ENCODE measurements at places on chromosomes 7 and 10.

GRCh38 chr10:8278099-8278498, 223.6 kb downstream of the GATA3 start:
- no peak for DNase-seq

- no peak for DNase-seq
Observed at GRCh38 chr10:124283949-124284250, 134.8 kb downstream of the OAT start.

GRCh38 chr7:97503367-97504094, 228.4 kb upstream of the TAC1 start:
- no peak for DNase-seq

DNA sequence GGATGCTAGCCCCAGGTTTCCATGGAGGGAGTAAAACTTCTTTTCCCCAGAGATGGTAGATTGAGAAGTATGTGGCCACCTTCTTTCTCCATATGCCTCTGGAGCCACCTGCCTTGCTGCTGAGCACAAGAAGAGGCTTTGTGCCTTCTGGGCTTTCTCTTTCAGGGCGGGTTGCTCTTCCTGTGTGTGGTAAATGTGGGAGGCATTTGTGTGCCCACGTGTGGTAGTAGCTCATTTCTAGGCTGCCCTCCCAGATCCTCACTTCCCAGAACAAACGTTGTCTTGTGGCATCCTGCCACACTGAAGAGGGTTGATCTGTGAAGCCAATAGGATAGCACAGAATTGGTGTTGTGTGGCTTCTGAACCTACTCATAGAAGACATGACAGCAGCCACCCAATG, 342.0 kb upstream of the PODXL start:
- DNase-seq: no peak

GRCh38 chr7:80387634-80388193, 124.2 kb downstream of the GNAT3 start:
- DNase-seq: no peak

DNA sequence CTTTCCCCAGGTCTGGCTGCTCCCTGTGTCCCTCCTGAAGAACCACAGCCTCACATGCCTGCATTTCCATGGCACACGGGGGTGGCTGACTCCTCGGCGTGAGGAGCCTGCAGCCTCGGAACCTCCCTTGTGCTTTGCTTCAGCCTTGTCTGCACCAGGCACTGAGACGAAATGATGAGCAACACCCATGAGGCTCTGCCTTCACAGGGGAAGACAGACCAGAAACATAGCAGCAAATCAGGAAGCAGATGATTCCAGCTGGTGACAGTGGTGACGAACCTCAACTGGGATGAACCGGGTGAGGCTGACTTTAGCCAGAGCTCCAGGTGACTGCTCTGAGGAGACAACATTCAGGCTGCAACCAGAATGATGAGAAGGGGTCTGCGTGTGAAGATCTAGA, 84.5 kb upstream of the SMNDC1 start:
- DNase-seq: no peak
